ENCODE measurements at places on chromosomes 11 and 22. TPM values are rescaled to one million over a fixed set of nuclear protein-coding genes. Genes with fewer than 3 reads are reported as not detected.
A peak's percentile ranks its signal among the peaks of the same experiment; 100 is the strongest.

DNA sequence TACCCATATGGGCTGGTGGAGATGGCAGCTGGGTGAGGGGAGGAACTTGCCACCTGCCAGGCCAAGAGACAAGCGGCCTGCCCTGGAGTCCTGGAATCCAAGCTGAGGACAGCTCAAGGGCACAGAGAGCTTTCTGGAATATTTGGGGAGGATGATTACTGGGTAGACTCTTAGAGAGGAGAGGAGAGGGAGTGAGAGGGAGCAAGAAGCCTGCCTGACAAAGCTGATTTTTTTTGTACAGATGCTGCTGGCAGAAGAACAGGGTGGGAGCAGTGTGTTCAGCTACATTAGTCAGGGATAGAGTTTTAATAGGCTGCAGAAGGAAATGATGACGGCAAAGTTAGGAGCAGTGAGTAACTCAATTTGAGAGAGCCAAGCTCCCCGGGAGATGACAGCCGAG is 299.3 kb downstream of the NXPE2 start:
- no peaks in the 10 kb centered on the region for H3K36me3 ChIP-seq
- no peaks in the 10 kb centered on the region for H3K27me3 ChIP-seq
- DNase-seq = no peak
- peaks cover 5% of the 10 kb centered on the region for H3K4me1 ChIP-seq
- H3K4me3 ChIP-seq = no peak overlapping the region
- H3K27ac ChIP-seq = no peak overlapping the region

DNA sequence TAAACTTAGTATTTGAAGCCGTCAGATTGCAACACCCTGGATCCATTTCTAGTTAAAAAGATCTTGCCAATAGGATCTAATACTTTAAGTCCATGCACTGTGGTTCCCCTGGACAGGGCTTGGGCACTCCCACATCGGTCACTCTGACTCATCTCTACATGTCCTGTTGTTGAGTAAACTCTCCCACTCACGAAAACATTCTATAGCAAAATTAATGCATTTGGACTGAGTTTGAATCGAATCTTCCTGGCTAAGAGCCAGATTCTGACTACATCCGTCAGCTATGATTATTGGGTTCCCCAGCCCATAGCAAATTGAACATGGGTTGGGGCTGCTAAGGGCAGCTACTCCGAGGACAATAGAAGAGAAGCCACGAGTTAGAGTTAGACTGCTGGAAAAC is 182.1 kb upstream of the SORL1-AS1 start:
- no peak for DNase-seq
- 0 out of 2 replicates have a peak, but pooled peaks cover 10% of the 10 kb centered on the region for H3K36me3 ChIP-seq
- no peak overlapping the region for H3K4me3 ChIP-seq
- H3K27me3 ChIP-seq = no peaks in the 10 kb centered on the region

- no peak overlapping the region for H3K4me3 ChIP-seq
- no peaks in the 10 kb centered on the region for H3K27me3 ChIP-seq
- peaks cover 6% of the 10 kb centered on the region for H3K4me1 ChIP-seq
- H3K36me3 ChIP-seq = no peaks in the 10 kb centered on the region
- no peak overlapping the region for H3K27ac ChIP-seq
These were observed 390.6 kb downstream of the SOX6 start for GRCh38 chr11:15965562-15966250.

- no peak for DNase-seq
- H3K4me1 ChIP-seq = no peaks in the 10 kb centered on the region
- H3K4me3 ChIP-seq = no peak overlapping the region
- H3K27ac ChIP-seq = no peak overlapping the region
- no peaks in the 10 kb centered on the region for H3K27me3 ChIP-seq
These were observed 701.6 kb downstream of the KCNA4 start for GRCh38 chr11:29315275-29315674.

- peaks cover 25% of the 10 kb centered on the region for H3K4me1 ChIP-seq
- H3K27me3 ChIP-seq = no peaks in the 10 kb centered on the region
- H3K4me3 ChIP-seq = no peak overlapping the region
- no peaks in the 10 kb centered on the region for H3K36me3 ChIP-seq
- DNase-seq = no peak
- H3K27ac ChIP-seq = no peak overlapping the region
These were observed 42.9 kb downstream of the LINC01488 start for GRCh38 chr11:69524291-69524882.

- H3K27ac ChIP-seq = no peak overlapping the region
- H3K27me3 ChIP-seq = peaks cover 81% of the 10 kb centered on the region
- H3K36me3 ChIP-seq = no peaks in the 10 kb centered on the region
- peaks cover 26% of the 10 kb centered on the region for H3K4me1 ChIP-seq
- peak; percentile 52 for DNase-seq
These were observed 193.6 kb downstream of the BUD13 start for GRCh38 chr11:116579031-116579653.

DNA sequence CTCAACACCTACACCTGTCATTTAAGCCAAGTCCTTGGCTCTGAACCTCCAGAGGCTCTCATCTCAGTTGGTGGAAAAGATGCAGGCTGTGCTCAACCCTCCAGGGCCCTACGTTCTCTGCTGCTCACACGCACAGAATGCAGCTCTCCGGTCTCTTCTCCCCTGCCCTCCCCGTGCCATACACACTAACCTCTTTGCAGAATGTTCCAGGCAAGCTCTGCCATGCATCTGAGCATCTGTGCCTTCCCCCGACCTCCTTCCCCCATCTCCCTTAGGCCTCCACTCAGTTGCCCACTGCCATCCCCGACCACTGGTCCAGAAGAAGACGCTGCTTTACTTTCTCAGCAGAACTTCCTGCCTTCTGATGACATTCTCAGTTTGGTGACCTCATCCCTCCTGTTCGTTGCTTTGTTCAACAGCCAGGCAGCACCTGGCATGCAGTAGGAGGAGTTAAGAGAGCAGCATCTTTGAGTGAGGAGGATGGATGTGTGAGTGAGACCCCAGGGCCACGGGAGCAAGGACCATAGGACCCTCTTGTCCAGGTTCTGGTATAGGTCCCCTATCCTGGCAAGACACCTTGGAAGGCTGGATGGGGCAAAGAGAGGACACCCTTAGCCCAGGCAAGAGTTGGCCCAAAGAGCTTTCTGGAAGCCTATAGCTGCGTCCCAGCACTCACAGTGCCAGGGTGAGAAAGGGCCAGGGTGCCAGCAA is 598.0 kb downstream of the BRD1 start:
- no peak overlapping the region for H3K4me3 ChIP-seq
- H3K27me3 ChIP-seq = no peaks in the 10 kb centered on the region
- H3K4me1 ChIP-seq = no peaks in the 10 kb centered on the region
- H3K27ac ChIP-seq = no peak overlapping the region

DNA sequence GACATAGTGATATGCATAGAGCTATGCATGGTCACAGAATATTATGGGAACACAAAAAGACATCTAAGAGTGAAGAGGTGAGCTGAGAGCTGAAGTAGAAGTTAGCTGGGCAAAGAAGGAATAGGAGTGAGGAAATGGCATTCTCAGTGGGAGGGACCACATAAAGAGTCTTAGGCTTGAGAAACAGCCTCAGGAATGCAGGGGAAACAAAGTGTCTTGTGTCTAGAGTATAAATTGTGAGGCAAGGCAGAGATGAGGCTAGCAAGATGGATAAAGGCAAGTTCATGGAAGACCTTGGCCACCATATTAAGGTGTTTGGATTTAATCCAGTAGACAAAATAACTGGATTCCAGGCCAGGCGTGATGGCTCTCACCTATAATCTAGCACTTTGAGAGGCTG is 40.6 kb upstream of the CRTAM start:
- H3K27ac ChIP-seq = no peak overlapping the region
- no peaks in the 10 kb centered on the region for H3K36me3 ChIP-seq

MAP4K2 gene
- 32.3 TPM for total RNA-seq

LDHAL6A gene
- total RNA-seq = 0.59 TPM

MPZL2 gene
- total RNA-seq = 4.2 TPM

All from GM23338 (cell line).